Effector CD4-positive, alpha-beta T cell (primary cell): ENCODE measurements at places on chromosomes 5 and 9.

DNA sequence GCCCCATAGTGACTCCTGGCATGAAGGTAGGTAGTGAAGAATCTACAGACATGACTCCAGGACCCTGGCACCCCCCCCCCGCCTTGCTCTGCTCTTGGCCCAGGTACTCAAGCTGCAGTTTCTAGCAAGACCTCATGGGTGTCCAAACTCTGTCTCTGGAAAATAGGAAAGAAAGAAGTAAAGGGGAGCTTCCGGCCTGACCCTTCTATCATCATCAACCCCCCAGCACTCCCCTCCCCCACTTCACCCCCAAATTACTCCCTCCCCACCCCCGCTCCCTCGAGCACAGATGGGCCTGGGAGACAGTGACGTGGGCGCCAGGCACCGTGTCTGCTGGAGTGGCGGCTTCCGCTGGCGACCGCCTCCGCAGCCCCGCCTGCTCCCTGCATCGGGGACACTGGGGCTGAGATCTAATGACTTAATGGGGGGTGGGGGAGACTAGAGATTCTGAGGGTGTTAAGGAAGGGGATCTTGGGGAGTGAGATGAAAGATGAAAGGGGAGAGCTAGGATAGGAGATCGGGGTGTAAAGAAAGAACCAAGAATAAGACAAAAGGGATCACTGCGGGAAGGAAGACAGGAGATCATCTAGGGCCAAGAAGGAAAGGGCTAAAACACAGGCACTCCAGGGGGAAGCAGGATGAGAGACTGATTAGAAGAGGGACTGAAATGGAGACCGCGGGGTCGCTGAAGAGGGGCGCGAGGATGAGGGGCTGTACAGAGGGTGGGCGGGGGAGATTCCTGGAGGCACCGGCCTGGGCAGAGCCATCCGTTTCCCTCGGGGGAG is 1.1 kb upstream of the DNAJB5 start:
- peak; percentile 33 for DNase-seq

DNA sequence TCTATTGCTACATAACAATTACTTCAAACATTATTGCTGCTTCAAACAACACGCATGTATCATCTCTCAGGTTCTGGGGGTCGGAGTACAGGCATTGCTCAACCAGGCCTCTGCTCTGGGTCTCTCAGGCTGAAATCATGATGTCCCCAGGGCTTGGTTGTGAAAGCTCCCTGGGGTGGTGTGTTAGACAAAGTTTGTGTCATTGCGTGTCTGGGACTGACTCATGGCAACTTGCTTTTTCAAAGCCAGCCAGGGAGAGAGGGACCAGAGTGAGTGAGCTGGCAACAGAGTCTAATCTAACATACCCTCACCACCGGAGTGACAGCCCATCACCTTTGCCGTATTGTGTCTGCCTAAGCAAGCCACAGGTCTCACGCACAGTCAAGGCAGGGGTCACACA is 259.2 kb upstream of the NFIL3 start:
- DNase-seq = no peak

GRCh38 chr9:94084314-94084713 is at the start of gene PTPDC1:
Gene PTPDC1 (plus strand): TSS chr9:94084464. CDS start chr9:94084531, 67 bp downstream.
- no peak for DNase-seq

GRCh38 chr5:8383616-8384015 is 514.7 kb downstream of the MTRR start:
- DNase-seq = no peak

- peak; percentile 67 for DNase-seq
These were observed 34.6 kb upstream of the TNIP1 start for GRCh38 chr5:151115272-151115905.

GRCh38 chr9:4287886-4288588 is 11.8 kb downstream of the GLIS3 start:
- DNase-seq = no peak

- DNase-seq = no peak
These were observed 81.9 kb downstream of the DMRTA1 start for GRCh38 chr9:22528485-22528884.
